ENCODE measurements at places on chromosomes 2 and 18. TPM values are rescaled to one million over a fixed set of nuclear protein-coding genes. Genes with fewer than 3 reads are reported as not detected.

Gene PRKAG3
- not detected for total RNA-seq

Gene FIGN
- total RNA-seq = 0.90 TPM

DNA sequence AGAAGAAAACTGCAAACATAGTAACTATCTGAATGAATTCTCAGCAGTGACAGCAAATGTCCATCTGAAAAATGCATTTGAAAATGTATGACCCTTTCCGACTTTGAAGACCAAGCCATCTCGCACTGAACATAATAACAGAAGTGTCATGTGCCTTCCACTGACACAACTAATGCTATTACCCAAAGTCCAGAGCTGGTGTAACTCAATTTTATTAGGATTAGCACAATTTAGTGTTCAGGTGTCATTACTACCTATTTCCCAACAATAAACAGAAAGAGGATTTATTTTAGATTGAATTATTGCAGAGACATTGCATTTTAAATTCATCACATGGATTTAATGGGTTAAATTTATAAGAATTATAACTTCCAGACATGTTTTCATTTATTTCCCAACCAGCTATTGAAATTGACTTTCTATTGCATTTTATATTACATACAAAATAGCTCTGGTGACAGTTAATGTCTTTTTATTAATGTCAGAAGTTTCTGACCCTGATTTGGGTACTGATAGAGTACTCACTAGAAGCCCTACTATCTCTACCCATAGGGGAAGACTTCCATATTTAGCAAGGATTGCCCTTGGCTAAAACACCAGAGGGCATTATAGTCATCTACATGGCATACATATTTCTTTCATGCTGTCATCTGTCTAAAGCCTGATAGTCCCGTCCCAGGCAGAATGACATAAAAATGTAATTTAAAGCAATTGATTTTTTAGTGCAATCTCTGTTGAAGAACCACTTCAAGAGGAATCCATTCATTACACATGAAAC lies 7.0 kb upstream of the STK39 start:
- H3K27ac ChIP-seq = no peak overlapping the region
- H3K4me1 ChIP-seq = no peaks in the 10 kb centered on the region
- no peak overlapping the region for H3K4me3 ChIP-seq
- H3K36me3 ChIP-seq = no peaks in the 10 kb centered on the region
- no peaks in the 10 kb centered on the region for H3K27me3 ChIP-seq

GRCh38 chr18:59123588-59124369 lies 15.9 kb upstream of the SEC11C start:
- DNase-seq = peak; percentile 94
- H3K27ac ChIP-seq = no peak overlapping the region
- peaks cover 3% of the 10 kb centered on the region for H3K4me1 ChIP-seq
- no peak overlapping the region for H3K4me3 ChIP-seq
- H3K27me3 ChIP-seq = peaks cover 26% of the 10 kb centered on the region
- no peaks in the 10 kb centered on the region for H3K36me3 ChIP-seq

Gene MEP1B
- not detected for total RNA-seq

Gene TPGS2
- total RNA-seq = 151 TPM

- DNase-seq = no peak
- H3K27me3 ChIP-seq = no peaks in the 10 kb centered on the region
- H3K36me3 ChIP-seq = no peaks in the 10 kb centered on the region
These were observed 16.6 kb downstream of the RTP5 start for GRCh38 chr2:241885946-241886643.

DNA sequence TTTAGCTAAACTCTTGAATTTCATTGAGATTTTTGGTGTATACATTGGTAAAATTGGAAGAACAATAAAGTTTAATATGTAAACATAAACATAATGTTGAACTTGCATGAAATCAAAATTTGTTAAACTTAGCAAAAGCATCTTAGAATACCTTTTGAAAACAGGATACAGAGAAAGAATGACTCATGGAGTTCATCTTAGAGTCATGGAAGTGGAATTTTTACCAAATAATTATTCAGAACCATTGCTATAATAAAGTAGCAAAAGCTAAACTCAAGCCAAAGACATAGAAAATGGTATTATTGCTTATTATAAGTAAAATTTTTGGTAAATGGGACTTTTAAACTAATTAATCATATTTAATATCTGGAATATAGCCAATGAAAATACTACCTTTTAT lies 841.6 kb upstream of the SLC39A10 start:
- DNase-seq = no peak
- H3K27ac ChIP-seq = no peak overlapping the region
- H3K27me3 ChIP-seq = no peaks in the 10 kb centered on the region

DNA sequence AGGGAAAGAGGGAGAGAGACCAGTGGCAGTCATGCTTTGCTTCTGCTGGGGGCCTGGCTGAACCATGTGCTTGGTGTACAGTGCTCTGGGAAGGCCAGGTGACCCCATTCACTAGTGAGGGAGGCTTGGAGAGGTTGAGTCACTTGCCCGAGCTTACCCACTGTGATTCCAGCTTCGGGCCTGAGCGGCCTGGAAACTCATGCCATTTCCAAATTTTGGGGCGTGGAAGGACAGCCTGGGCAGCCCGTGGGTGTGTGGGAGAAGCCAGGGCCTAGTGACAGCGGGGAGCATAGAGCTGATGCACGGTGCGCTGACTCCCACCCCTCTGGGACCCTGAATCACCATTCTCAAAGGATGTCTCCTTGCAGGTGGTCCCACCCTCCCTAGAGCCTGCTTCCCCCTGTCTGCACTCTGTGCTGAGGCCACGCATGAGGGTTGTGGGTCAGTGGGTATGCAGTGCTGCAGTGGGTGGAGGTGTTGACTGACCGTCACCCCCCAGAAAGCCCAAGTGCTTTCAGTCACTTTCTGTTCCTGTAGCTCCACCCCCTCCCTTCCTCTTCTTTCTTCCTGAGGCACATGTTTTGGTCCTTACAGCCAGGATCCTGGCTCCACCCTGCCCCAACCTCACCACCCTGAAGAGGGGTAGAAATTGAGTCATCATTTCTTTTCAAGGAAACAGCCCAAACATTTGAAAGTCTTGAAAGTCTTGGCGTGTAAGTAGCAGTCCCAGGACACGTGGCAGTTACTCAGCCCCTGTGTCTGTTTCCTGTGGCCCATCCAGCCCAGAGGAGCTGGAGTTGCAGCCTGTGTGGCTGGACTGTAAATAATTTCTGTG lies 69.3 kb upstream of the MCFD2 start:
- H3K27me3 ChIP-seq = no peaks in the 10 kb centered on the region
- DNase-seq = peak; percentile 97
- H3K4me3 ChIP-seq = no peak overlapping the region
- H3K36me3 ChIP-seq = peaks cover 22% of the 10 kb centered on the region
- peak overlapping the region; percentile 82 for H3K27ac ChIP-seq
- H3K4me1 ChIP-seq = peaks cover 47% of the 10 kb centered on the region

DNA sequence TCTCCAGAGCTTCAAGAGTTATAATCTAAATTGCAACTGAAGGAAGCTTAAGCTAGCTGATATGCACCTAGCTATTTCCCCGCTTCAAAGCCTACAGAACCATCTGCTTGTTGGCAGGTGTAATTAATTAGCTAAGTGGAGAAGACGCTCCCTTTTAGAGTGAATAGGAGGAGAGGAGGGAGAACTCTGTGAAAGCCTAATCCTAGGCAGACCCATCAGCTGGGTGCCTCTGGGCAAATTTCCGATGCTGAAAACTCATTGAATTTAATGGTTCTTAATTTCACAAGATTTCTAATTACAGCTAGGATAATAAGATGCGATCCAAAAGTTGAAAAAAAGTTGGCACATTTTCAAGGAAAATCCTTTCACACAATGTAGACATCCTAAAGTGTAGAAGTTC lies 735.9 kb downstream of the ERBB4 start:
- no peak overlapping the region for H3K27ac ChIP-seq
- H3K27me3 ChIP-seq = no peaks in the 10 kb centered on the region
- no peak for DNase-seq
- no peaks in the 10 kb centered on the region for H3K36me3 ChIP-seq
- H3K4me1 ChIP-seq = no peaks in the 10 kb centered on the region
- no peak overlapping the region for H3K4me3 ChIP-seq

Gene ARHGAP28
- 3.8 TPM for total RNA-seq

DNA sequence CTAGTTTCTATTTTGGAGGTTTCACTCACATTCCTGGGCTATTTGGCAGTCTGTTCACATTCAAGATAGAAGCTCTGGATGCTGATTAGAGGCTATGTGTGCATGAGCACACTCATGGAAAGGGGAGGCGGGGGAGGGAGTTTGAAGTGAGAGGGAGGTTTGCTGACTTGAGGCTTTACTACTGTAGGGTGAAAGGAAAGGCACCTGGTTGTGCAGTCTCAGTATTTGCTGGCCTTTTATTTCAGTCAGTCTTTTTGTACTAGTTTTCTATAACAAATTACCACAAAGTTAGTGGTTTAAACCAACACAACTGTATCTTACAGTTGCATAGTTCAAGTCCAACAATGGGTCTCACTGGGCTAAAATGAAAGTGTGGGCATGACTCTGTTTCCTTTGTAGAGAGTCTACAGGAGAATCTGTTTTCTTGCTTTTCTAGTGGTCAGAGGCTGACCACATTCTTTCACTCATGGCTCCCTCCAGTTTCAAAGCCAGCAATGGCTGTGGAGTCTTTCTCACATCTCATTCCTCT lies 47.7 kb upstream of the NR4A2 start:
- no peaks in the 10 kb centered on the region for H3K36me3 ChIP-seq
- no peak for DNase-seq
- H3K27ac ChIP-seq = no peak overlapping the region

GRCh38 chr18:48834413-48835031 lies 116.2 kb downstream of the SMAD7 start:
- H3K4me1 ChIP-seq = peaks cover 30% of the 10 kb centered on the region
- H3K27ac ChIP-seq = peak overlapping the region; percentile 35
- DNase-seq = peak; percentile 96
- H3K36me3 ChIP-seq = peaks cover 2% of the 10 kb centered on the region

DNA sequence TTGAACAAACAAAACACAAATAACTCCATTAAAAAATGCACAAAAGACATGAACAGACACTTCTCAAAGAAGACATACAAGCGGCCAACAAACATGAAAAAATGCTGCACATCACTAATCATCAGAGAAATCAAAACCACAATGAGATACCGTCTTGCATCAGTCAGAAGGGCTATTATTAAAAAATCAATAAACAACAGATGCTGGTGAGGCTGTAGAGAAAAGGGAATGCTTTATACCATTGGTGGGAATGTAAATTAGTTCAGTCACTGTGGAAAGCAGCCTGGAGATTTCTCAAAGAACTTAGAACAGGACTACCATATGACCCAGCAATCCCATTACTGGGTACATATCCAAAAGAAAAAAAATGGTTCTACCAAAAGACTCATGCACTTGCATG lies 37.8 kb downstream of the GPR155 start:
- H3K27ac ChIP-seq = no peak overlapping the region
- H3K27me3 ChIP-seq = no peaks in the 10 kb centered on the region
- no peaks in the 10 kb centered on the region for H3K36me3 ChIP-seq
- no peaks in the 10 kb centered on the region for H3K4me1 ChIP-seq
- DNase-seq = peak; percentile 41

Gene CLEC4F
- total RNA-seq = not detected

Gene EPHA4
- 111 TPM for total RNA-seq

DNA sequence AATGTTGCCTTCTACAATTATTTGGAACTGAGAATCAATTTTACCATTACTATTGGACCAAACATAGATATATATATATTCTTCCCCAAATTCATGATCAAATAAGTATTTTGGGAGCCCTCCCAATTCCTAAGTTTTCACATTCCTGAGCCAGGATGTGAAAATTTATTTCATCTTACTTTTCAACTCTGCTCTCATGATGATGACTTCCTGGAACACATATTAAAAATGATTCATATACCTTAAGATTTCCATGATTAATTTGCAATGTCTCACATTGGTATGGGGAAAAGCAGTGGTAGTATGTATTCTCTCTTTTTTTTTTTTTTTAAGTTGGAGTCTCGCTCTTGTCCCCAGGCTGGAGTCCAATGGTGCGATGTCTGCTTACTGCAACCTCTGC lies 596.1 kb upstream of the ZEB2 start:
- no peak overlapping the region for H3K27ac ChIP-seq
- H3K4me1 ChIP-seq = 0 out of 2 replicates have a peak, but pooled peaks cover 2% of the 10 kb centered on the region
- no peak for DNase-seq
- H3K27me3 ChIP-seq = no peaks in the 10 kb centered on the region
- no peaks in the 10 kb centered on the region for H3K36me3 ChIP-seq

- H3K4me1 ChIP-seq = peaks cover 6% of the 10 kb centered on the region
- H3K27ac ChIP-seq = no peak overlapping the region
- peak; percentile 46 for DNase-seq
- H3K36me3 ChIP-seq = peaks cover 2% of the 10 kb centered on the region
- H3K27me3 ChIP-seq = no peaks in the 10 kb centered on the region
- H3K4me3 ChIP-seq = no peak overlapping the region
These were observed 9.4 kb downstream of the SMAD4 start for GRCh38 chr18:51039138-51040112.

DNA sequence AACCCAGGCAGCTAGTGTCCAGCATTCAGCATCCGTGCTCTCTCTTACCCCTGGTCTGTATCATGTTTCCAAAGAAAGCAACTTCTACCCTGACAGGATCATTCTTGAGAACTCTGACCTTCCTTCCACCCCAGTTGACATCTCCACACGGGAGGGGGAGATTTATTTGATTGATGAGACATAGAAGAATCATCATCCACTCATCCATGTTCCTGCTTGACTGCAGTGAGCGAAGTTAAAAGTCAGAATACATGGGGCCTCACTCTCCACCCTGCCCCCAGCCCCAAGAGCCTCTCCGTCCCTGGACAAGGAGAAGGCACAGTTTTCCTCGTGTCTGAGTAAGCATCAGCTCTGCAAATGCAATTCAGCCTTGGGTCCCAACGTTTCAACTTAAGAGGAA lies 356.0 kb upstream of the TNP1 start:
- no peak overlapping the region for H3K27ac ChIP-seq
- DNase-seq = no peak
- H3K27me3 ChIP-seq = no peaks in the 10 kb centered on the region
